ENCODE measurements at places on chromosomes 2 and 18.

GRCh38 chr2:129800686-129801085 is 178.8 kb upstream of the RAB6C start:
- no peak for DNase-seq

- no peak for DNase-seq
Measured at GRCh38 chr2:9767656-9768281, 75.5 kb upstream of the TAF1B start.

- no peak for DNase-seq
Measured at GRCh38 chr18:38368886-38369285, 803.3 kb upstream of the CELF4 start.

GRCh38 chr18:55387139-55387984 is 200.6 kb downstream of the TCF4 start:
- DNase-seq, result no peak

- no peak for DNase-seq
Measured at GRCh38 chr2:133109772-133110171, 439.8 kb upstream of the LYPD1 start.

DNA sequence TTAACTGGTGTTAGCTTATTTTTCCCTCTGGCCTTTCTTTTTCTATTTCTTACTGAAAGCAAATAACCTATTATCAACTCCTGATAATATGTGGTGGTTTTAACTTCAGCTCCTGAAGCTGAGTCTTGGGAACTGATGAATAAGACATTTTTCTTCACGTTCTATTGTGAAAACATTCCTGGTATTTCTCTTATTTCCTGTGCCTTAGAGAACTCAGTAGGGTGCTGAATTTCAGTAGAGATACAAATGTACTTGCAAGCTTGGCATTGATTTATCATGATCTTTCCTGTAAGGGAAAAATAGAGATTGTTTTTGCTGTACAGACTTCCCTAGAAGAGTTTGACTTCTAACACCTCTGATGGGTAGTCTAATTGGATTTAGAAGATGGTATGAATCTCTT is 52.8 kb upstream of the DCC start:
- no peak for DNase-seq

DNA sequence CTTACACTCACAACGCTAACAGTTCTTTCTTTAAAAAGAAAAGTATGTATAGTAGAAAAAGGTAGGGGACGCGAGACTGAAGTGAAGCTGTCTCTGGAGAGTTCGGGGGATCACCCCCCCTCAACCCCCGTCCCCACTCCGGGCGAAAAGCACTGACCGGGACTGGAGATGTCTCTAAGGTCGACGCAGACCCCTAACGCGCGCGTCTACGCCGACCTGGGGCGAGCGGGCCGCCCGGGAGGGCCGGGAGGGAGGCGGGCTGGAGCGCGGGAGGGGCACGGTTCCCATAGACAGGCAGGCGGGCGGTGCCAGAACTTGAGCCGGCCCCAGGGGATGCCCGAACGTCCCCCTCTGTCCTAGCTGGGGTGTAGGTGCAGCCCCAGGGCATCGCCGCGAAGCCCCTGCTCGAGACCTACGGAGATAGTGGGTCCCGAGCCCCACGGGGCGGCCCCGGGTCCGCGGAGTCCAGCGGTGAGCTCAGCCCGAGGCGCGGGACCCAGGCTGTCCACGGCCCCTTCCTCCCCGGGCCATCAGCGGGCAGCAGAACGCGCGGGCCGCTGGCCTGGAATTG is 82.2 kb downstream of the CHRNA1 start:
- no peak for DNase-seq

DNA sequence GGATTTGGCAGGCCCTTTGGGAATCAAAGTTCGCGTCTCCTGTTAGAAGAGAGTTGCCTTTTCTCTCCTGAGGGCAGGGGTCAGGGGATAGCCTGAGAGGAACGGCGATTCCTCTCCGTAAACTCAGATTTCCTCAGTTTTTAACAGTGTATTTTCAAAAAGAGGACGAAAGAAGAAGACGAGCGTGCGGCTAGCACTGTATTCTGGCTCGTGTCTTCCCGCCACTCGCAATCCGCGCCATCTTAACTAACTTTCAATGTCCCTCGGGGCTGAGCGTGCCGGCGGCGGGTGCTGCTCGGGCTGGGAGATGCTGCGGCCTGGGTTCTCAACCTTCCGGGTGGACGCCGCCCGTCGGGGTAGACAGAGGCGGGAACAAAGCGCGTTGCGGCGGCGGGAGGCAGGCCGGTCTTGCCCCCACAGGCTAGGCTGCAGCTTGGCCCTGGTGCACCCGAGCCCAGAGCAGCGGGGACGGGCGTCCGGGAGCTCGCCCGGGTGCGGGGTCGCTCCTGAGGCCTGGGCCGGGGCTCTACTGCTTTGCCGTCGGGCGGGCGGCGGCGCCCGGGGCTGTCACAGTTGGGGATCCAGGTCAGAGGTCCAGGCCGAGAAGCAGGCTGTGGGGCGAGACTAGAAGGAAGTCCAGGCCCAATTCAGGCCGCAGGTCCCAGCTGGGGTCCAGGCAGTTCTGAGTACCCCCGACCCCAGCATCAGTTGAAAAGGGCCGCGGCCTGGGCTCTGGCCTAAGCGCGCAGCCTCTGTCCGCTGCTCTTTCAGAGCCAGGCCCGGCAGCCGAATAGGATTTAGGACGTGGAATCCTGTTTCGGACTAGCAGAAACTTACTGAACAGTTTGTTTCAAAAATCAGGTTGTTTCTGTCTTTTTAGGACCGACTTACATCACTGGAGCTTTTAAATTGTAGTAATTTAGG is 11.8 kb downstream of the TBR1 start:
- DNase-seq, result no peak

GRCh38 chr2:27771202-27771547 is 344 bp upstream of the MRPL33 start:
- DNase-seq, result no peak

DNA sequence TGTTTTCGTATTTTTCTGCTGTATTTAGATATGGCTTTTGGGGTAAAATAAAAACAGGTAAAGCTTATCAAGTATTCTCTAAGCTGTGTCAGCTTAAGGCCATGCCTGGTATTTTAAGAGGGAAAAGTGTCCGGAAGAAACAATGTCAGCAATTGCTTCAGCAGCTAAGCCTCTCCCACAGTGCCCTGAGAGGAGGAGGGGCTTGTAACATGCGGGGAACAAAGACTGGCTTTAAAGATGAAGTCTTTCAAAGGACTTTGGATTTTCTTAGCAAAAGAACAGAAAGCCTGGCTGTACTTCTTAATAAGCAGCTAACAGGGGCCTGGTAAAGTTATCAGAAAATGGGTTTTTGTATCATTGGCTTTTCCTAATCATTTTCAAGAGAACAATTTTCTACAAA is 102.8 kb downstream of the PXDN start:
- DNase-seq, result no peak

- DNase-seq, result no peak
Measured at GRCh38 chr2:174083843-174084458, 118.8 kb upstream of the SP3 start.

DNA sequence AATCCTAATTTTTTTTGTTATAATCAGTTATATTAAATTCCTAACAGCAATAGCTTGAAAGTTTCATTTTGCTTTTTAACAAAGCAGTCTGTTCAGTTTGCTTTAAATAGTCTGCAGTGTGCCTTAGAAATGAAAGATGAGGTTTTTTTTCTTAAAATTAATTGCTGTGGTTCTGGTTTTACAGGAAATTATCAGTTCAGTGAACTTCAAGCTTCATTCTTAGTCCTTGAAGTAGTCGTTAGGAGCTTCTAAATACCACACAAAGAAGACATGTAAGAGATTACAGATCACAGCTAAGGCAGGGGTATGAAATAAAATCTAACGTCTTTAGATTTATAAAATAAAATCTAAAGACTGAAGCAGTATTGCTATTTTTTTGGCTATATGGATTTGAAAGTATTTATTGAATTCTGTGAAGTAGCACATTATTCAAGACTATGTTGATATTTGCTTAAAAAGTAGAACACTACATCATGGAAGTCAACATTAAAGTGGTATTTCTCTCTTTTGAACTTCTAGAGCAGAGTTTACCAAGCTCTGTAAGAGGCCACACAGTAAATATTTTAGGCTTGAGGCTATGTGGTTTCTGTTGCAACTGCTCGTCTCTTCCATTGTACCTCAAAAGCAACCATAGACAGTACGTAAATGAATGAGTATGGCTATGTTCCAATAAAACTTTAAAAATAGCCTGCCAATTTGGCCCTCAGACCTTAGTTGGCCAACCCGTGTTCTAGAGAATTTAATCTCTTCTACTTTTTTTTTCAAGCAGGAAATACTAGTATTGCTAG is 81.5 kb upstream of the STON1 start:
- peak; percentile 63 for DNase-seq

DNA sequence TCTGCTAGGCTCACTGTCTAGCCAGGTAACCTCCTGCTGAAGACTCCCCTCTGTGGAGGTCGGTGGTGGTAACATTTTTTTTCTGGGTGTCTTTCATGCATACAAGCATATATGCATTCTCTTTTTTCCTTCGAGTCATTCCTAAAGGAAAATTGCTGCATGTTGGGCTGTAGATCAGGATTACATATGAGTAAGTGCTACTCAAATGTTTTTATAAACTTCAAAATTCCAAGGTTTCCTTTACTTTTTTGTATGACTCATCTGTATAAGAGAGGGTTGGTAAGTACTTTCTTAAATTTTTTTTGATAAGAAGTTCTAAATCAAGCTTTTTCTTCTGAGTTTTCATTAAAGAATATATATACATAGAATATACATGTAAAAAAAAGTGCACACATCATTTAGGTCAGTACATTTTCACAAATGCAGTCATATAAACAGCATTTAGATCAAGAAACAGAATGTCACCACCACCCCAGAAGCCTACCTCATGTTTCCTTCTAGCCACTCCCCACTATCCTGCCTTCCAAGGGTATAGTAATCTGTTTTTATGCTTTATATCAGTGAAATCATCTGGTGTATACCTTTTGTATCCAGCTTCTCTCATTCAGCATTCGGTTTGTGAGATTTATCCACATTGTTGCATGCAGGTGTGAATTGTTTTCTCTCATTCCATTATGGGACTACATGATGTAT is 128.0 kb upstream of the MAP3K20 start:
- DNase-seq, result no peak

DNA sequence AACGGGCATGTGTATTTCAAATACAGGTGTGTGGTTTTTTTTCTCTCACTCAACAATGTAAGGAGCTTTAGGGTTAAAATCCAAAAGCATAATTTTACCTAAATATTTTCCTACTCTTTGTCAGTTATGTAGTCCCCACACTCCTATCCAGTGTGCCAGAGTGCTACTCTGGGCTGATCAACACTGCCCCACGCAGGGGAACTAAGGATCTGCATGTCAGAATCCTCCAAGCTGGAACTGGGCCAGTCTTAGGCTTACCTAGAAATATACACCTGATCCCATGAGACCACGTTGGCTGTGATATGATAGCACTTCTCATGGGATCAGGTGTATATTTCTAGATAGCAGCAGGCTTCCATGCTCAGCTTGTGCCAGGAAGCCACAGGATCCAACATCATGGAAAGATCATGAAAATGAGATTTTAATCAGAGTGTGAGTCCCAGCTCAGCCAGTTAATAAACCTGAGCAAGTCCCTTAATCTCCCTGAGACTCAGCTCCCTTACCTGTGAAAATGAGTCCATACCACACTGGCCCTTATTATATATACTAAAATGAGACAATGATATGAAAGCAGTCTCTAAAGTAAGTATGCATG is 29.7 kb downstream of the CCDC141 start:
- DNase-seq, result no peak

GRCh38 chr2:188966079-188966571 is 8.0 kb upstream of the COL3A1 start:
- no peak for DNase-seq

GRCh38 chr2:233982421-233983121 is 65.4 kb downstream of the TRPM8 start:
- DNase-seq, result no peak

DNA sequence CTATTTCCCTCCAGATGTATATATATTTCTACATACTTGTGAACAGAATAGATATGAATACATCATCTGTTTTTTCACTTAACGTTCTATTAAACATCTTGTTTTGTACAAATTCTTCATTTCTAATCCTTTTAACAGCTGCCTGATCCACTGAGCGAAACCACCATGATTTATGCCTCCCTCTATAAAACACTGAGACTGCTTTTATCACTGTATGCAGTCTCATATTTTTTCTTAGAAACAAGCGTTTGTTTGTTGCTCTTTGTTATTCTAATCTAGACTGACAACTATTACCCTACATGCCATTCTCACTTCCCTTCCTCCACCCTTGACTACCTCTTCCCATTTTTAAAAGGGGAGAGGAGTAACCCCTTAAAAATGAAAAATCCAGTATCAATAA is 88.2 kb downstream of the DTNB start:
- DNase-seq, result no peak

DNA sequence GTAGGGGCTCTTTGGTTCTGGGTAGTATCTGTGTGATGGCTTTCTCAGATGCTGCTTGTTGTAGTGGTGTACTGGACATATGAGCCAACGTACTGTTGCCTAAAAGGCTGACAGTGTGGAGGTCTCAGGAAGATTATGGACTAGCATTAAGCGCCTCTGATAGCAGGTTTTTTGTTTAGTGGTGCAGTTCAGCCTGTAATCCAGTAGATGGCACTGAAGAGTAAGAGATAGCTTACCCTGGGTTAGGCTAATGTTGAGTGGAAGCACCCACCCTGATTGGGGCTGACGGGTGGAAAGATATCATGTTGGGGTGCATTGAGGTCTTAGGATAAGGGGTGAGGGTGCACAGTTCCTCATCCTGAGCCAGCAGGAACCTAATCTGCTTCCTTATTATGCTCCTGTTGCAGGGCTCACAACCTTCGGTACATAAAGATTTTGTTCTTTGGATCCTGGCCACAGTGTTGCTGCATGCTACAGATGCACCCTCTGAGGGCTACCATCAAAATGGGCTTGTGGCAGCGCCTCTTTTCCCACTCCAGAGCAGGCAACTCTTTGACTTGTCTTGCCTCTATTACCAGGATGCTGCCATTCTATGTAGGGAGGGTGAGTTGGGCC is 79.6 kb downstream of the MSTN start:
- DNase-seq, result no peak

GRCh38 chr18:582465-582864 is 2.3 kb downstream of the CETN1 start:
- no peak for DNase-seq

- no peak for DNase-seq
Measured at GRCh38 chr2:126496493-126496892, 159.5 kb upstream of the GYPC start.

DNA sequence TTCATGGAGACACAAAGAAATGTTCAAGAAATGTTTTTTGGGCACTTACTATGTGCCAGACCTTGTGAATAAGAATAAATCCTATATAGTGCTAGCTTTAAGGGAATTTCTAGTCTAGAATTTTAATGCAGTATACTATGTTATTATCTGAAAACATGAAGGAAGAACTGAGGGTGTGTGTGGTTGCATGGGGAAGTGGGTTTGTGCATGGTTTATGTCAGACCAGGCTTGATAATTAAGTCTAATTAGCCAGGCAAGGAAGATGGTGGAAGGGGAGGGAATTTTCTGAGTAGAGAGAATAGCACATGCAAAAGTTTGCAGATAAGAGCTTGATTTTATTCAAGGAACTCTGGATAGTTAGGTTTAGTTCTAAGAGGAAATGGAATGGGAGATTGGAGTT is 6.5 kb downstream of the RBBP8 start:
- no peak for DNase-seq

DNA sequence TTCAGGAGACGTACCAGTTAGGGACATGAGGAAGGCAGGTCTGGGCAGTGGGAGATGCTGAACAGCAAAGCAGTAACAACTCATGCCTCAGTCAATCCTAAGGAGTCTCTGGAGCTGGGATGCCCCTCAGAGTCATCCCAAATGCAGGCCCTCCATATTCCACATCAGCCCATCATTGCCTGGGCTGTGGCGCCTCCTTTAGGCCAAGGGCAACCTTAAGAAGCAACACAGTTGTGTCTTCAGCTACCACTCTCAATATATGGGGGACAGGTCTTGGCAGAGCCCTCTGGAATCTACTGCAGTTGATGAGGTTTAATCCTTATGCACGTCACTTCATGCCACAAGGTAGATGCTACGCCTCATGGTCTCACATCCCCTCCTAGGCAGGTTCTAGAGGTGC is 682.0 kb upstream of the RAB6C start:
- no peak for DNase-seq
